Activated CD4-positive, CD25-positive, alpha-beta regulatory T cell treated with anti-CD3 and anti-CD28 coated beads, Interleukin-2, amount 50 U/mL, for 72 hours (primary cell): ENCODE measurements at places on chromosomes 13 and 19.

DNA sequence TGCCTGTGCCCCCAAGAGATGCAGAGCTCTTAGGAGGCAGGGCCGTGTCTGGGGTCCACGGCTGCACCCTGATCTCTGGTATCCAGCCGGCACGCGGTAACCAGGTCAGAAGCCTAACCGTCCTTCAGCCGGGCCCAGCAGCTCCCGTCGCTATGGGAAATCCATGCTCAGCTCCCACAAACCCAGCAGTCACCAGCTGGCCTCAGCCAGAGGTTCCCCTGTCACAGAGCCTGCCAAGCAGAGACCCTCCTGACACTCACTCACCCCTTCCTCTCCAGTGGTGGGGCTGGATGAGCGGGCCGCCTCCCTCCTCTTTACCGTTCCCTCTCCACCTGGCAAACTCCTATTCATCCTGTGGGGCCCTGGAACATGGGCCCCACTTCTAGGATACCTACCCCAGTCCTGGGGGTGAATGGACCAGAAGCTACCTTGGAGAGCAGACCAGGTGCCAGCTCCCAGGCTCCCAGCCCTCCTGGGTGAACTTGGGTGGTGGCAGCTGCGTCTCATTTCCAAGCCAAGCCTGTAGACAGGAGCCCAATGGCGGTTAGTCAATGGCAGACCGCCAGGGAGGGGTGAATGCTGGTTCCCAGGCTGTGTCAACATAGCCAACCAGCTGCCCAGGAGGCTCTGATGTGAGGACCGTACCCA lies 21.4 kb upstream of the TCF3 start:
- no peak for DNase-seq

- no peak for DNase-seq
Observed at GRCh38 chr13:26017196-26017921, 34.5 kb downstream of the SHISA2 start.

- no peak for DNase-seq
Observed at GRCh38 chr13:97133955-97134354, 88.2 kb upstream of the MBNL2 start.

DNA sequence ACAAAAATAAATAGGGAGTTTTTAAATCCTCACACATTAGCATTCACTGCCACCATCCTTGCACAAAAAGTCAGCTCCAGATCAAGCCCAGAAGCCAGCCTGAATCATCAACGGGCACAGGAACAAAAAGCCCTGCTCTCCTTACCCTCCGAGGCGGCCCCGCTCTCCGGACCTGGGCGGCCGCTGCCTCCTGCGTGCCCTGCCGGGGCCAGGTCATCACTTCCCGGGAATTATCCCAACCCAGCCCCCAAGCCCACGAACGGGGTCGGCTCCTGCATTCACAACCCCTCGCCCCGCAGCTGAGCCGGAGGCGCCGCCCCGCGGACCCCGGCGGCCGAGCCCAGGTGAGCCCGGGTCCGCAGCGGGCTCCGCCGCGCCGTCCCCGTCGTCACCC lies 754 bp downstream of the DNAJB1 start:
- no peak for DNase-seq

GRCh38 chr19:5580161-5580571 lies 12.4 kb upstream of the TINCR start:
- DNase-seq: no peak

GRCh38 chr19:39704181-39705044 lies at the start of gene LGALS14:
Gene LGALS14, plus strand, starts transcription at chr19:39704481. Its CDS starts 48 bp downstream, at chr19:39704529.
- DNase-seq: no peak
